ENCODE measurements at places on chromosomes 6 and 20.

DNA sequence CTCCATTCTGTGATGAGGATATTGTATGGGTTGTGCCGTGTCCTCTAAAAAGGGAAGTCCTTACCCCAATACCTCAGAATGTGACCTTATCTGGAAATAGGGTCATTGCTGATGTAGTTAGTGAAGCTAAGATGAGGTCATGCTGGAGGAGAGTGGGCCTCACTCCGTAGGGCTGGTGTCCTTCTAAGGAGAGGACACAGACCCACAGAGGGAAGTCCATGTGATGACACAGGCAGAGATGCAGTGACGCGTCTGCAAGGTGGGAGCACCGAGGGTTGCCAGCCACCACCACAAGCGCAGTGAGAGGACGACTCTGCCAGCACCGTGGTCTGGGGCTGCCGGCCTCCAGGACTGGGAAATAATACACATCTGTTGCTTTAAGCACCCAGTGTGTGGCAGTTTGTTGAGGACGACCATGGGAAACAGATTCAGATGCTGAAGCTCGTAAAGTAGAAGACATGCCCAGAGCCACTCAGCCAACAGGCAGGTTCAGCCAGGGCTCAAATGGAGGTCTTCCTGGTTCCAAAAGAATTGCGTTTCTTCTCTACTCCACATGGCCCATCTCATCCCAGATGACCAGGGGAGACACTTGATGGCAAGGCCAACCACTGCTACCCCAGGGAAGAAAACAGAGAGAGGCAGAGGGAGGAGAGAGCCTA, 59.2 kb upstream of the DUSP22 start:
- DNase-seq: no peak

GRCh38 chr6:135877666-135878065, 26.2 kb downstream of the PDE7B start:
- DNase-seq: no peak

GRCh38 chr20:63705232-63706026, 2.3 kb downstream of the ARFRP1 start:
- no peak for DNase-seq

GRCh38 chr20:23776067-23776771, 25.5 kb upstream of the CST1 start:
- no peak for DNase-seq

- no peak for DNase-seq
Measured at GRCh38 chr6:41872147-41872546, 23.0 kb downstream of the USP49 start.

GRCh38 chr6:119147101-119148053, 68.9 kb upstream of the FAM184A start:
- DNase-seq: peak; percentile 97
